Activated CD8-positive, alpha-beta memory T cell treated with anti-CD3 and anti-CD28 coated beads, Interleukin-2, amount 10 ng/mL, durations not matched to agents 7 days and 5 days (primary cell): ENCODE measurements at places on chromosomes 4 and X.
A peak's percentile ranks its signal among the peaks of the same experiment; 100 is the strongest.

GRCh38 chr4:56656346-56656643, 24.8 kb downstream of the HOPX start:
- peak; percentile 85 for DNase-seq

GRCh38 chrX:15376956-15377355, 7.3 kb downstream of the VEGFD start:
- no peak for DNase-seq

DNA sequence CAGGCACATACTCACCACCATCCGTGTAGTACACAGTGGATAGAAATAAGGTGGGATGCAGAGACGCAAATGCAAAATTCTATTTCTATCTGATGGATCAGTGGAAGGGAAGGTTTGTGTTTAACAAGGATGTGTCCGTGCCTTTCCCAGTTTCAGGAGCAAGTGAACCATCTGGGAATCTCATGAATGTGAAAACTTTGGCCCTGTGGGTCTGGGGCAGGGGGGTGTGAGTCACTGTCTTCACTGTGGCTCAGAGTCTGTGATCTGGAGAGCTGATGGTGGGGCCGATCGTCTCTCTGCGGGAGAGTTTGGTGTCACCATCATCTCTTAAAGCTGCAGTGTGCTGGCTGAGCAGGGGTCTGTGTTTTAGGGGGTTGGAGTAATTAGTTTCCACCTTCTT, 179.3 kb upstream of the STS start:
- no peak for DNase-seq

- DNase-seq = no peak
Measured at GRCh38 chrX:2767631-2768455, 16.0 kb downstream of the XG start.
